Lower lobe of right lung (tissue), 2 donors: ENCODE measurements at places on chromosomes 3 and 15. TPM values are rescaled to one million over a fixed set of nuclear protein-coding genes. Genes with fewer than 3 reads are reported as not detected.

Gene TUSC7
- total RNA-seq: not detected

Gene GABRB3
- total RNA-seq: 5.5 TPM

Gene KBTBD8
- total RNA-seq: 5.8 TPM

Gene SRGAP3
- total RNA-seq: 7.8 TPM

Gene NKTR
- 87.3 TPM for total RNA-seq

Gene KY
- 0.24 TPM for total RNA-seq

Gene CCDC39
- 2.2 TPM for total RNA-seq

Gene UPK1B
- total RNA-seq: not detected

Gene SLMAP
- total RNA-seq: 66.3 TPM

Gene ANKRD34C
- total RNA-seq: not detected

Gene GREM1
- 3.1 TPM for total RNA-seq

Gene TMOD3
- total RNA-seq: 73.7 TPM

Gene GNB4
- 60.5 TPM for total RNA-seq

Gene KCNMB3
- 2.9 TPM for total RNA-seq

Gene CD96
- total RNA-seq: 5.6 TPM

Gene DNAH12
- total RNA-seq: 11.2 TPM

Gene KBTBD12
- total RNA-seq: 0.95 TPM

Gene CPEB1
- total RNA-seq: 2.7 TPM

Gene CLRN1
- not detected for total RNA-seq

Gene PCYT1A
- 56.1 TPM for total RNA-seq

Gene BCL2A1
- total RNA-seq: 124 TPM

Gene AADACL2
- total RNA-seq: 0.21 TPM

Gene CCRL2
- 23.5 TPM for total RNA-seq

Gene CNOT10
- 35.7 TPM for total RNA-seq

Gene MED12L
- 0.44 TPM for total RNA-seq

Gene MYRIP
- 1.8 TPM for total RNA-seq

Gene CA12
- 4.9 TPM for total RNA-seq

Gene SNX1
- total RNA-seq: 157 TPM

Gene CCR2
- total RNA-seq: 15.8 TPM
